ENCODE measurements at places on chromosomes 6 and 20.

DNA sequence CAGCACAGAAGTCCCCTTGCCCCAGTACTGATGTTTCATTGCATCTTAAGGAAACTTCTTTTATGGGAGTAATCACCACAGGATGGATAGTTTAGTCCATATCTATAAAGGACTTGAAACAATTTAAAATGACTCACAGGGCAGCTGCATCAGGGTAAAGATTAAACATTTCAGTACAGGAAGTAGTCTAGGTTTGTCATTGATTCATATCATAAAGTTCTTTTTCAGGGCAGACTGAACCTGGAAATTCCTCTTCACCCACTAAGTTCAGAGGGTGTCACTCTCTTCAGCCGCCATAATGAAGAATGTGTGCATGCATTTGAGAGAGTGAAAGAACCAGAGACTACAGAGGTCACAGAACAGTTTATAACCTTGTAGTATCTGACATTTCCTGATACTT is 296.3 kb upstream of the JAG1 start:
- no peak for DNase-seq

GRCh38 chr20:62501801-62502495 is 26.2 kb upstream of the GATA5 start:
- DNase-seq, result peak; percentile 38

GRCh38 chr6:16236631-16237199 is 1.7 kb upstream of the GMPR start:
- no peak for DNase-seq

DNA sequence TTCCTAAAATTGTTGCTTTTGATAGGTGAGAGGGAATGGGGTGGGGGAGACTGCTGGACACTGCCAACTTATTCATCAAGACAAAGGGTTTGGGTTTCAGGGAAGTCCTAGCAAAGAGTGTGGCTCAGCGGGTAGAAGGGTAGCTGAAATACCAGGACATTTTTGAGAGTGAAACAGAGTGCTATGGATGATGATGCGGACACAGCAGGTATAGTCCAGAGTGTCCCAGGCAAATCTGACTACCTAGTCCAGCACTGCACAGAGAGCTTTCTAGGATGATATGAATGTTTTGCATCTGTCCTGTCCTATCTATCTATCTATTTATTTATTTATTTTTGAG is 154.3 kb downstream of the BCAS1 start:
- DNase-seq, result no peak

DNA sequence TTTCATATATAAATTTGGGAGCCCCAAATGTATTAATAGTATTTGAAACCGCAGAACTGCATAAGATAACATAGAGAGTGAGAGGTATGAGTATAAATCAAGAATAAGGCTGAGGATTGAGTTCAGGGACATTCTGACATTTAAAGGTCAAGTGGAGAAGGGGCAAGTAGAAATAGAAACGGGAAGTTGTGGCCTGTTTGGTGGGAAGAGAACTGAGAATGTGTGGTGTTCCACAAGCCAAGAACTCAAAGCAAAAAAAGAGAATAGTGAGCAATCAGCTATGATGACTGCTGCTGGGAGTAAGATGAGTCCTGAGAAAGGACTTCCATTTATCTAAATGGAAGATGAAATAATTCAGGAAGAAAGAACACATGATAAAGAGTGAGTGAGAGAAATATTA is 418.4 kb downstream of the CD109 start:
- DNase-seq, result no peak

- DNase-seq, result no peak
These were observed 52.8 kb downstream of the TPD52L1 start for GRCh38 chr6:125206389-125206788.

DNA sequence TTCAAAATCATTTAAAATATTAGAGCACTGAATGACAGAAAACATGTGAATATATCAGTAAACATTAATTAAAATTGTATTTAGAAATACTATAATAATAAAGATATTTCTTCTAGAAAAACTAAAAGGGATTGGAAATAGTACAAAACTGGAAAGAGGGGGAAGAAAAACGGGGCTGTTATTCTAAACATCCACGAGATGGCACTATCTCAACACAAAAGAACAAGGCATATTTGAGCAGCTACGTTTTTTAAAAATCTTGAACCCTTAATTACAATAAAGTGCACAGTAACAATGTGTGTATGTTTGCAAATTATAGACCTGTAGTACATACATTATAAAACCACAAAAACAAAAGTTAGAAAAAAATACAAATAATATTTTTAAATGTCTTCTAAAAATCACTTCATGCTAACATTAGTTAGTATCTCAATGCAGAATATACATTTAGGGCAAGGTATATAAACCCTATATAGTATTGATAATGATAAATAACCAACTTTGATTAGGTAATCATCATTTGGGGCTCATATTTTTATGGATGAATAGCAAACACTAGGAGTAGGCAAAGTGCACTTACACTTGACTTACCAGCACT is 42.5 kb upstream of the PNISR start:
- no peak for DNase-seq

All from T-helper 22 cell (primary cell).